Occipital lobe (tissue), 3 donors: ENCODE measurements at places on chromosomes 2 and 18.

- DNase-seq: no peak
Measured at GRCh38 chr2:240619506-240620148, 5.7 kb upstream of the GPR35 start.

DNA sequence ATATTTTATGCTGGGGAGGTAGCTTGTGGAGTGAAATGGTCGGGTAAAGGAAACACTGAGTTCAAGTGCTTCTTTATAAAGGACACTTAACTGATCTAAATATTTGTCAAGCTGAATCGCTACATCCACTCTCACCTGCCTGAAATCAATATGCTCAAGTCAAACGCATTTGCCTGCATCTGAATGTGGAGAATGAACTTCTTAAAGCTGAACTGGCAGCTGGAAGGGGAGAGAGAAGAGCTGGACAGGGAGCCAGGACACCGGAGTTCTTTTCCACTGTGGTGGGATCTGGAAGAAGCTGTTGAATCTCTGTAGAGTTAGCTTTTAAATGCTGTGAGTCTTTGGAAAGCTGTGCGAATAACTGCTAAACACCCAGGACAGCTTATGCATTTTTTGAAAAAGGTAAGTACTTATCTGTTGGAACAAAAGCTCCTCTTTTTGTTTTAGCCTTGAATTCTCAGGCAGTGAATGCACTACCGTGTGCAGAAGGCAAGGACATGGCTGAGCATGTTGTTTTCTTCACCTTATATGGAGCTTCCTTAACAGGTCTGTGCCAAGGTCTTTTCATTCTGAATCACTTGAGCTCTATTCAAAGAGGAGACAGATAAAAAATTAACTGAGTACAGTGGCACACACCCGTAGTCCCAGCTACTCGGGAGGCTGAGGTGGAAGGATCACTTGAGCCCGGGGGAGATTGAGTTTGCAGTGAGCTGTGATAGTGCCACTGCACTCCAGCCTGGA lies 74.2 kb upstream of the KLF7 start:
- no peak for DNase-seq

DNA sequence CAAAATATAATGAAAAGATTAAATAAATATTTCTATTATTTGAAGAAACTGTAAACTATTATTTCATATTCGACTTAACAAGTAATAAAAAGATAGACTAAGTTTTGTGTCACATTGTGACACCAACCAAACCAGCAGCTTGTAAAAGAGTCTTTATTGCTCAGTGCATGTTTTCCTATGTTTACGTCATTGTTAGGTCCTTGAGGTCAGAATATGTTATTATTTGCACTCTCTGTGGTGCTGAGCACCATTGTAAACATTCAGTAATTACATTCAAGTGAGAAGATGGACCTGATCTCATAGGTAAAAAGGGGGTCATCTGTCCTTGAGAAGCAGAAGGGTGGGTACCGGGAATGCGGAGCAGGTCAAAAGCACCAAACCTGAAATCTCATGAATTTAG lies 1999.1 kb upstream of the CELF4 start:
- no peak for DNase-seq

DNA sequence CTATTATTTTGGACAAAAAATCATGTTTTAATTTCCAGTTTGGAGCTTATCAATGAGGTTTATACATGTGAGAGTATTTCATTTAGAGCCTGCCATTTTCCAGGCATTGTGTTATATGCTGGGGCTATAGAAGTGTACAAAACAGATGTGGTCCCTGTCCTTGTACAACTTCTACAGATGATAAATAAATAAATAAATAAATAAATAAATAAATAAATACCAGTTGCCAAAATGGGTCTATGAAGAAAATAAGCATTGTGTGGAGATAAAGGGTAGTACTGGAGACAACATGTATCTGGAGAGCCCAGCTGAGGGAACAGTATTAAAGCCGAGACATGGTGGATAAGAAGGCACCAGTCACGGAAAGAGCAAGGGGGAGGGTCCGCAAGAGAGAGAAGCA lies 210.0 kb downstream of the SS18 start:
- DNase-seq: no peak

- DNase-seq: no peak
Measured at GRCh38 chr2:205352593-205352992, 329.7 kb upstream of the NRP2 start.

GRCh38 chr18:47932190-47932589 lies 1.7 kb upstream of the SMAD2 start:
- no peak for DNase-seq

DNA sequence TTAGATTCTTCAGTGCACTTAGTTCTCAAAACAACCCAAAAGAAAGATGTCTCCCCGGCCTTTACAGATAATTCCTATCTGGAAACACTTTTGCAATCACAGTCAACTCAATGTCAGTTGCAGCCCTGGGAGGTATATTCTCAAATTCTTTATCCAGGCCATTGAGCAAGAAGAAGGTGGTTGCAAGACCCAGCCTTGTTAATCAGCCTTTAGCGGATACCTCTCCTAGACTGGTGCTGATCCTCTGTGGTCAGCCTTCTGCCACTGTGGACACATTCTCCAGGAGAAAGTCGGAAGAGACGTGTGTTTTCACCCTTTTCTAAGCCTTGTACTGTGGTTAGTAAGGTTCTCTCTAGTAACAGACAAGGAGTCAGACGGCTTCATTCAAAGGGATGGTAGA lies 7.8 kb upstream of the FZD7 start:
- no peak for DNase-seq

DNA sequence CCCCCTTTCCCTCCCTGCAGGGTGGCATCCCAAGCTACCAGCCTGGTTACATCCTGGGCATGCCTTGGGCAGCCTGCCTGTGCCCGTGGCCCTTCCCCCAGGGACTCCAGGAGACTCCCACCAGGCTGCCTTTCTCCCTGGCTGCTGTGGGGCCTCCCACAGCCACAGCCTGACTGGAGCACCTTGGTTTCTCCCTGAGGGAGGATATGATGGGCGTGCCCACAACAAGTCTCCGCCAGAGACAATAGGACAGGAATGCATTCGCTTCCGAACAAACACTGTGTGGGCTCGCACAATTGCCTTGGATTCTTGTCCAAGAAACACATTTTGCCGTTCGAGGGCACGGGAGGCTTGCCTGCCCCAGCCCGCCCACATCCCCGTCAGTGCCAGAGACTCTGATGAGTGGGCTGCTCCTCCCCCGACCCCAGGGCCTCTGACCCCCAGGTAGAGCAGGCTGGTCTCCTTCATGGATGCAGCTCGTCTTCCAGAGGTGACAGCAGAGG lies 102.1 kb downstream of the SMAD7 start:
- DNase-seq: no peak

- no peak for DNase-seq
Measured at GRCh38 chr2:200077838-200078237, 122.5 kb downstream of the MAIP1 start.

- no peak for DNase-seq
Measured at GRCh38 chr2:10415640-10416039, 32.5 kb downstream of the ODC1 start.

GRCh38 chr2:64840426-64840881 lies 148.7 kb upstream of the SLC1A4 start:
- DNase-seq: no peak

DNA sequence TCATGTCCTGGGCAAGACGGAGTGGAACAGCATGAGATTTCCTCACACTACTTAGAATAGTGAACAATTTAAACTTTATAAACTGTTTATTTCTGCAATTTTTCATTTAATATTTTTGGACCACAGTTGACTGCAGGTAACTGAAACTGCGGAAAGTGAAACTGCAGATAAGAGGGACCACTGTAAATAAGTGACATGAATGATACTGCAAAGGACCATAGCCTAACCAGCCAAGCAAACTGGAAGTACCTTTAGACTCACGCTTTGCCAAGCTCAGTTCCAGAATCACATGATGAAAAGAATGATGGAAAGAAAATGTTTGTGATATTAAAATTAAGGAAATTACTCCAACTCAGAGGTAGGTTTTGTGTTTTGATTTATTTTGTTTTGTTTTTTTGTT lies 94.6 kb upstream of the ITGA4 start:
- DNase-seq: no peak

DNA sequence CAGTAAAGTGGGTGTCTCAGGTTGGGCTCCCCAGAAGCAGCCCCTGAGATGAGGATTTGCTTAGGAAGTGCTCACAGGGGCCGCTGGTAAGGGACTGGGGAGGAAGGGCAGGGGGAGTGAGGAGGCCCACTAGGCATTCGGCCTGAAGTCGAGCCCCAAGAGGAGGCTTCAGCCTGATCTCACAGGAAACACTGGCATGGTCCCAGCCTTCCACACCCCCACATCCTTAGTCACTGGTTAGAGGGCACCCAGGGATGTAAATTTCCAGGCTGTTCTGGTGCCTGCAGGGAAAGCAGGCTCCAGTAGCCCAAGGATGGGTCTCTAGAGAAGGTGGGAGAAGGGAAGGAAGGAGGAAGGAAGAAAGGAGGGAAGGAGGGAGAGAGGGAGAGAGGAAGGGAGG lies 22.4 kb upstream of the KCNK3 start:
- DNase-seq: no peak

GRCh38 chr2:127153691-127154158 lies 46.8 kb upstream of the BIN1 start:
- DNase-seq: peak; percentile 35
